SK-MEL-5 (cell line): ENCODE measurements at places on chromosomes 12 and 14. TPM values are rescaled to one million over a fixed set of nuclear protein-coding genes. Genes with fewer than 3 reads are reported as not detected.
A peak's percentile ranks its signal among the peaks of the same experiment; 100 is the strongest.

DNA sequence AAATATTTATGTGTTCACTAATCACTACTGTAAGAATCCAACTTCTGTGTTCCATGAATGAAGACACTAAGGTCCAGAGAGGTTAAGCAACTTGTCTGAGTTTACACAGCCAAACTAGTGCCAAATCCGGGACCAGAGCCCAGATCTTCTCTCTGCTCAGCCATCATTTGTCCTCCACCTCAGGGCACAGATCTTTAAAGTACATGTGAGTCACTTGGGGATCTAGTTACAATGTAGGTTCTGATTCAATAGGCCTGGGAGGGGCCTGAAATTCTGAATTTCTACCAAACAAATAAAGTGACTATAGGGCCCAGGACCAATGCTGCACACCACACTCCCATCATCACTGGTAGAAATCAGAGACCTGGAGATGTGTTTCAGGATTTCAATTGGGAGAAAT, 162.9 kb downstream of the GXYLT1 start:
- DNase-seq = no peak

GRCh38 chr12:64976131-64976530, 145.0 kb downstream of the WIF1 start:
- DNase-seq = no peak

DNA sequence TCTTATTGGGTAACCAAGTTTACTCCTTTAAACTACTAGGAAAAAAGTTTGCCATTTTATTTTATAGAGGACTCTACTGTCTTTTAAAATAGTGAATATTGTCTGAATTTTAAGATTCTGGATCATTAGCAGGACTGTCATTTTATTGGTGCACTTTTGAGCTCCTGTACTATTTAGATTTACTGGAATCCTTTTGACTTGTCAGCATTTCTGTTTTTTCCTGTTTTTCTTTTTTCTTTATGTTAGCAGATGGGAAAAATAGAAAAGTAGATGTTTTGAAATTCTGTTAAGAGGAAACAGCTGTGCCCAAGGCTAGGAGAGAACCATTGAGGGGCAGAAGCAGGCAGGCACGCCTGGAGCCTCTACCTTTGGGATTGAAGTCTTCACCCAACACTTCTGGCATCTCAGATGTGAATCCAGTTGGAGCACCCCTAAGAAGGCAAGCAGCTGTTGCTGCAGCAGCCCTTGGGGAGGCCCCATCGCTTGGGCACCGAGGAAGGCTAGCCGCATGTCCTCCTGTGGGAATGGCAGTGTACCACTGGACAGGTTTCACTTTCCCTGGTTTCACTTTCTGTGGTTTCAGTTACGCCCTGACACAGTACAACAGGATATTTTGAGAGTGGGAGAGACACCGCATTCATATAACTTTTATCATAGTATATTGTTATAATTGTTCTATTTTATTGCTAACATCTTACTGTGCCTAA, 11.5 kb downstream of the RIMKLB start:
- DNase-seq = peak; percentile 26

MYH7 gene
- total RNA-seq = 0.05 TPM in 1 of 2 replicates, not detected in the other

MEG3 gene
- total RNA-seq = 0.08 TPM in 1 of 2 replicates, not detected in the other
